ENCODE measurements at places on chromosomes 13 and 19. TPM values are rescaled to one million over a fixed set of nuclear protein-coding genes. Genes with fewer than 3 reads are reported as not detected.

GRCh38 chr13:96449920-96450319 lies 360.0 kb downstream of the HS6ST3 start:
- H3K4me3 ChIP-seq = no peak overlapping the region
- no peaks in the 10 kb centered on the region for H3K4me1 ChIP-seq
- no peak overlapping the region for H3K27ac ChIP-seq
- no peaks in the 10 kb centered on the region for H3K27me3 ChIP-seq
- DNase-seq = no peak
- no peaks in the 10 kb centered on the region for H3K36me3 ChIP-seq

DNA sequence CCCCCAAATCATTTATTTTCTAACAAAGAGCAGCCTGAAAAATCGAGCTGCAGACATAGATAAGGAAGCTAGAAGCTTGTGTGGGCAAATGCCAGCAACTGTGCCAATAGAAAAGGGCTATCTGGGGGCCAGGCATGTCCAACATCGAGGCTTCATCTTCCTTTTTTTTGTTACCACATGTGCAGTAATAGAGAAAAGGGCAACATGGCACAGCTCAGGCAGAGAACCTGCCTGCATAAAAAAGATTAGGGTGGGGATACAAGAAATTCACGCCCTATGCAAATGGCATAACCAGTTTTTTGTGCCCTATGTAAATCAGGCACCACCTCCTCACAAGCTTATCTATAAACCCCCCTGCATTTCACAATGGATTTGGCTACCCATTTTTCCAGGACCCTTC lies 60.4 kb upstream of the ABCC4 start:
- DNase-seq = no peak
- peaks cover 4% of the 10 kb centered on the region for H3K27me3 ChIP-seq

Gene SIRT6
- 26.2 TPM for total RNA-seq

GRCh38 chr13:21065686-21066085 lies 4.3 kb upstream of the LATS2 start:
- no peaks in the 10 kb centered on the region for H3K4me1 ChIP-seq
- peaks cover 12% of the 10 kb centered on the region for H3K27me3 ChIP-seq
- H3K4me3 ChIP-seq = no peak overlapping the region
- DNase-seq = no peak

Gene GZMM
- total RNA-seq = 22.5 TPM
